HS-27A (cell line): ENCODE measurements at places on chromosomes 3 and 15.

DNA sequence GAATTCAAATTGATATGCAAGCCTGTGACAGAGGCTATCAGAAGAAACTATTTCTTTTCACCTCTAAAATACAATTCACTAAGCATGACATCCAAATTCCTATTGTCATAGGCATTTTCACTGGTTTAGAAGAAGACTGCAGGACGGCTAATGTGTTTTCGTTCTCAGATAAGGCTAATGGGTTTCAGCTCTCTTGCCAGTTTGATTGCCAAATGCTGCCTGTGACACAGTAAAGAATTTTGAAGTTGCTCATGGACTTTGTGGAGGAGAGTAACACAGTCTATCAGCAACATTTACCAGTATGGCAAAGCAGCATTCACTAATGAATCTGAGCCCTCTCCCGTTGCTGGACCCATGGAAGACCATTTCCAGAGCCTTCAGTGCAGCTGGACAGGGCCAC lies 948.1 kb downstream of the FHIT start:
- no peak for DNase-seq

DNA sequence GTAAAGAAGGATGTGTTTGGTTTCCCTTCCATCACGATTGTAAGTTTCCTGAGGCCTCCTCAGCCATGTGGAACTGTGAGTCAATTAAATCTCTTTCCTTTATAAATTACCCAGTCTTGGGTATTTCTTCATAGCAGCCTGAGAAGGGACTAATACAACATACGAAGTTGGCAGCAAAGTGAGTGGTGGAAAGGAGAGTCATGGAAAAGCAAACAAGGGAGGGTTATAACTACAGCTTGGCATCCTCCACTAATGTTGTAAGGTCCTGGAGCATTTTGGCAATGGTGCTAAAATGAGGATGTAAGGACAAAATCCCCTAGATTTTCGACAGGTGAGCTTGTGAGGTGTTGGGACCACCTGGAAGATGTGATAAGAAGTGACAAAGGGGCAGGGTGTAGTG lies 5.8 kb upstream of the TMEM41A start:
- DNase-seq: no peak

- DNase-seq: no peak
These were observed 121.6 kb upstream of the ROPN1 start for GRCh38 chr3:124113485-124113884.

DNA sequence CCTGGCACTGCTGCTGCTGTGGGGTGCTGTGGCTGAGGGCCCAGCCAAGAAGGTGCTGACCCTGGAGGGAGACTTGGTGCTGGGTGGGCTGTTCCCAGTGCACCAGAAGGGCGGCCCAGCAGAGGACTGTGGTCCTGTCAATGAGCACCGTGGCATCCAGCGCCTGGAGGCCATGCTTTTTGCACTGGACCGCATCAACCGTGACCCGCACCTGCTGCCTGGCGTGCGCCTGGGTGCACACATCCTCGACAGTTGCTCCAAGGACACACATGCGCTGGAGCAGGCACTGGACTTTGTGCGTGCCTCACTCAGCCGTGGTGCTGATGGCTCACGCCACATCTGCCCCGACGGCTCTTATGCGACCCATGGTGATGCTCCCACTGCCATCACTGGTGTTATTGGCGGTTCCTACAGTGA lies 2.1 kb downstream of the GRM2 start:
- DNase-seq: no peak

GRCh38 chr3:13452490-13453335 lies 27.4 kb upstream of the HDAC11 start:
- DNase-seq: no peak

DNA sequence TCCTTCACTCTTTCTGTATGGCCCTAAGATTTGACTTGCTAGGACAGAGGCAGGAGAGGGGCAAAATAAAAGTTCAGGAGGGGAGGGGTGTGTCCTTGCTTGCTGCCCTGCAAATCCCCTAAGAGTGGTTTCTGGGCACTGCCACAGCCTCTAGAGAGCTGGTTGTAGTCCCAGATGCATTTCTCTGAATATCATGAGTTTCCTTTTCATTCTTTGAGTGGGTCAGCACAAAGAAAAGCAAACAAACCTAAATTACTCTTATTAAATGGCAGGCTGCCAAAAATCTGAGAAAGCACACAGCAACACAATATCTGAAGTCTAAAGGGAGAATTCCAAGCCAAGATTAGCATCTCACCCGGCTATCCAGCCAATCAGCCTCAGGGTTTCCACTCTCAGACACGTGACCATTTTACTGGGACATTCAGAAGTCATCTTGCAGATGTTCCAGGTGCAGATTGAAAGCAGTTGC lies 919.3 kb downstream of the TUSC7 start:
- DNase-seq: peak; percentile 31

- peak; percentile 59 for DNase-seq
These were observed 109.9 kb downstream of the TBC1D5 start for GRCh38 chr3:17632401-17633100.

- no peak for DNase-seq
These were observed 19.8 kb upstream of the TNFSF10 start for GRCh38 chr3:172542999-172543398.

DNA sequence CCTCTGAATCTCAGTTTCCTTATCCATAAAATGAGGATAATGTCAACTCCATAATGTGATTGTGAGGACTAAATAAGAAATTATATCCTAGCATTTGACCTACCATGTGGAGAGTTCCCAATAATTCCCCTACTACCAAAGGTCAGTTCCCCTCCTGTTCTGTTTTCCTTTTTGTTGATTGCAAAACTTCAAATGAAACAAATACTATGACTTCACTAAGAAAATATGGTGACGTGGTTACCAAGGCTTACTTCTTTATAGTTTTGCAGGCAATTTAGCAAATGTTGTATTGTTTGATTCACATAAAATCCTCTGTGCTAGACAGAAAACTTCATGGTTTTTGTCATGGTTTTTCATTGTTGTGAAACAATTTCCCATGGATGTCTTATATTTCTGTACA lies 153.8 kb upstream of the RORA start:
- DNase-seq: no peak

- no peak for DNase-seq
These were observed 27.6 kb downstream of the MEX3B start for GRCh38 chr15:82018201-82018600.

- no peak for DNase-seq
These were observed 37.6 kb upstream of the ZNF710 start for GRCh38 chr15:89963301-89964231.

DNA sequence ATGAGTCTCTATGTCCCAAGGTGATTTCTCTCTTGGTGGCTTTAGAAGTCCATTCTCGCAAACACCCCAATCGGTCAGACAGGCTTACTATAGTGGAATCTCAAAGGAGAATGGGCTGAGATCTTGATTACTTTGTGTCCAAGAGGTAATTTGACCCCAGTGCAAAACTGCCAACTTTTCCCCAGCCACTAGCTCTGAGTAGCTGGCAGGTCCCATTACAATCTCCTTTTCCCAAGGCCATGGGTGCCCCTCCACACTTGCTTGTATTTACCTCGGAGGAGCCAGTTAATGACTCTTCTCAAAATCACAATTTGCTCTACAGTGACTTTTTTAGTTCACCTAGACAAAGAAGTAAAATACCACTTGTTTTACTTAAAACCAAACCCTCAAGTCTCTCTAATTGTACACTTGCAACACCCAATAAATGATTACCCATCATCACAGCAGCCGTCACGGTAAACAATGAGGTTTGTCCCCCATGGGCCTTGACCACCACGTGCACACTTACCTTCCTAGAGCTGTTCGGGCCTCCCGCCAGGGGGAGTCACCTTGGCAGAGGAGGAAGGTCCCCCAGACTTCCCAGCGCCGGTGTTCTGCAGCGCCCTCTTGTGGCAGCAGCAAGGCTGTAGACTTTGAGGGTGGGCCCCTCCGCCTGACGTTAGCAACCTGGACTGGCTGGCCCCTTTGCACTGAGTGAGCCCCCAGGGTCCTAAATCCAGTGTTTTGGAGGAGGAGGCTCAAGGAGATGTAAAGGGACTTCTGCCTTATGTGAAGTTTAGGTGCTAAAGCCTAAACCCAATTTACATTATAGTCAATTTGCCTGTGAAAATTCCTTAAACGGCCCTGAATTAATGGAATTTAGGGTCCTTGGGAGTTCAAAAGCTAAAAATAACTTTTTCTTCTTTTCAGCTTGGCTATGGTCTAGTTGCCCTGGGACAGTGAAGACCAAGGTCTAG lies 18.7 kb upstream of the HDAC11 start:
- DNase-seq: no peak

- no peak for DNase-seq
These were observed 1.2 kb upstream of the FEZF2 start for GRCh38 chr3:62374341-62375218.

GRCh38 chr3:143998266-143998665 lies 26.6 kb downstream of the DIPK2A start:
- peak; percentile 71 for DNase-seq

DNA sequence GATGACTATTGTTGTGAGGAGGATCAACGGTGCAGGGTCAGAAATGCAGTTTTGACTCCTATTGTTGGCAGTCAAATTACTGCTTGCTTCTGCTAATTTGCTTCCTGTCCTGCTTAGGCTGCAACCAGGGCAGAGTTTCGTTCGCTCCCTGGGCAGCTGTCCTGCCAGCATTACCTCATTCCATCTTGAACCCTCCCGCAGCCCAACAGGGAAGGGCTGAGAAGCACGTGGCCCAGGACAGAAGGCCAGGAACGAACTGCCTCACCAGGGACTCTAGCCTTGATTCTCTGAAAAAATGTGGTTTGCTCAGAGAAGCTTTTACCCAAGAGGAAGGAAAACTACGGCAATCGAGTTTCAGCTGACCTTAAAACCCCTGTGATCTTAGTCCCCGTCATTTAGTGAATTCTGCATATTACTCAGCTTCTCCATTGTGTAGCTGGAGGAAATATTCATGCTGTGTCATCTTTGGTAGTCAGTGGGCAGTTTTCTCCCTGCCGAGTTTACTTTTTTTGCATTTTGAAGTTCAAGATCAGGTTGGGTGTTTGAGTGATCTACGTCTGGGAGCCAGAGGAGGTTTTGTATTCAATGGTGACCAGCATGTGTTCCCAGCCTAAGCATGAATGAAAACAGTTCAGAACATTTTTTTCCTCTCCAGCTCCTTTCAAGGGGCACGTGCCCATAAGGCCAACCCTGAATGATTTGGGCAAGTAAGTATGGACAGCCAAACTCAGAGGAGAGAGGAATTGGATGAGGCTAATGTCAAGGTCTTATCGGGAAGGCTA lies 23.0 kb downstream of the TLNRD1 start:
- DNase-seq: no peak
